ENCODE measurements at places on chromosomes 4 and X.

DNA sequence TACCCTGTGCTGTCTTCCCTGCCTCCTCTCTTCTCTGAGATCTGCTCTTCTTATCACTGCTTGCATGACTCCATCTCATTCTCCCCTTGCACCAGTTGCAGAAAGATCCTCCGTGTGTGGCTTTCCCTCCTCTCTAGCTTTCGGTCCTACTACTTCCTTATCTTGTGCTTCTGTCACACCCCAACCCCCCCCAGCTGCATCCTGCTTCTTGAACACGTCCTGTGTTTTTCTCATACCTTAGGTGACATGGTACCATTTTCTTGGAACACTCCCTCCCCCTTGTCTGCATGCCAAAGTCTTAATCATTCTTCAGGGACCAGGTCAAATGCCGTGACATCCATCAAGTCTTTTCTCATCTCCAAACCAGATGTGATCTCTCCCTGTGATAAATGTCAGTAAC lies 46.4 kb downstream of the FHL1 start:
- DNase-seq, result no peak

- no peak for DNase-seq
Measured at GRCh38 chr4:142713282-142714030, 132.6 kb downstream of the INPP4B start.

GRCh38 chrX:67384403-67384802 lies 159.4 kb upstream of the AR start:
- DNase-seq, result no peak

DNA sequence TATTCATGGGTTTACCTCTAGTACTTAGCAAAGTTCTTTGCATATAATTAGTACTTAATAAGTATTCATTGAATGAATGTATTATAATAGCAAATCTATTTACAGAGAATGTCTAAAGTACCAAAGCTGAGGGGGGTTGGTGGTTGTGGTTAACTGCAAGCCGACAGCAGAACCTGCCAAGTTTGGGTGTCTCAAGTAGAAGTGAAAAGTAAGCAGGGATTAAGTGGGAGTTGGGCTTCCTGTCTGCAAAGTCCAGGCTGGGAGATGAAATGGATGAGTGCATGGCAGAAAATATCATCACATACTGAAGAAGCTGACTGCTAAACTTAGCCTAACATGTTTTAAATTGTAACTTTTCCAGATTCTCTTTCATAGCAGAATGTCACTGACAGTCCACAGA lies 169.6 kb downstream of the CAMK2D start:
- DNase-seq, result no peak

DNA sequence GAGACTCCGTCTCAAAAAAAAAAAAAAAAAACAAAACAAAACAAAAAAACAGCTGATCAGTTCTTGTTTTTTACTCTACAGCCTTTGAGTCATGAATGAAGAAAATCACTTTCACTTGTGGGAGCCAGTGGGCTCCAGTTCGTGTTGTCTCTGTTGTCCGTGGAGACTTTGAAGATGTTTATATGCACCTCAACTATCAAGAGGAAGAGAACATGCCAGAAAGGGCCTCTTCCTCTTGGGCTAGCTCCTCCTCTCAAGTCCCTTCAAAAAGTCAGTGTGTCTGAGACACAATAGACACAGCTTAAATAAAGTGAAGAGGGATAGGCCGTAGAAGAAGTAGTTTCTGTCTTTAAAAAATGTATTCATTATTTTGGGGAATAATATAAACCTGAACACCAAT lies 182.7 kb downstream of the KDR start:
- no peak for DNase-seq

- DNase-seq, result no peak
Measured at GRCh38 chrX:10569946-10570345, 50.4 kb downstream of the MID1 start.

GRCh38 chrX:34656842-34657725 lies at the start of gene TMEM47:
TSS of gene TMEM47 (minus strand) at chrX:34657285. CDS start at chrX:34657029, 256 bp downstream.
- no peak for DNase-seq

GRCh38 chr4:57679969-57680368 lies 569.8 kb upstream of the IGFBP7 start:
- no peak for DNase-seq

DNA sequence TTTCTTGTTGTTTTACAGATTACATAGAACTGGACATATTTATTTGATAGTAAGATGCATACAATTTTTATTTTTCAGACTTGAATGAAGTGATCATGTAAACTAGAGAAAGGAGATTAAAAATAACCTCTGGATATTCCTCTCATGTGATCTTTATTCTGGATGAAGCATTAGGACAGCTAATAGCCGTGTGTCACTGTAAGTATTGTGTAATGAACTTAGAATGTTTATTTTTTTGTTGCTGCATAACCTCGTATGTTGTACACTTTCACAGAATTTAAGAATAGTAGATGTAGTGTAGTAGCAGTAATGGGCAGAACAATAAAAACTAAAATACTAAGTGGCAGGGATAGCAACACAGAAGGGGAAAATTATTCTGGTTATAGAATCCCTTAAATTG lies 2094.5 kb upstream of the TENM3 start:
- DNase-seq, result no peak

DNA sequence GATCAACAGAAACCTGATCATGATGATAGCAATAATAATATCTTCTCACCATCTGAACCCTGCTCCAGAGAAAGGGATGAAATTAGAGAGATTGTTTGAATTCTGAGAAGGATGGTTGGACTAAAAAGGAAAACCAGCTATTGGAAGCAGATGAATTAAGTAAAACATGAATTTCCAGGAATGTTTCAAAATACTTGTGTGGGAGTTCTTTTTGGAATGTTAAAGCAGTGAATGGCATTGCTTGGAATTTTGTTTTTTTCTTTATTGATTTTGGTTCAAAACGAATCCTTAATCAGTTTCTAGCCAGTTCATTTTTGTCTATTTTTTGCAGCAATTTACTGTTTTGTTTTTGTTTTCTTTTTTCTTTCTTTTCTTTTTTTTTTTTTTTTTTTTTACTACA lies 150.3 kb downstream of the NHS start:
- no peak for DNase-seq

DNA sequence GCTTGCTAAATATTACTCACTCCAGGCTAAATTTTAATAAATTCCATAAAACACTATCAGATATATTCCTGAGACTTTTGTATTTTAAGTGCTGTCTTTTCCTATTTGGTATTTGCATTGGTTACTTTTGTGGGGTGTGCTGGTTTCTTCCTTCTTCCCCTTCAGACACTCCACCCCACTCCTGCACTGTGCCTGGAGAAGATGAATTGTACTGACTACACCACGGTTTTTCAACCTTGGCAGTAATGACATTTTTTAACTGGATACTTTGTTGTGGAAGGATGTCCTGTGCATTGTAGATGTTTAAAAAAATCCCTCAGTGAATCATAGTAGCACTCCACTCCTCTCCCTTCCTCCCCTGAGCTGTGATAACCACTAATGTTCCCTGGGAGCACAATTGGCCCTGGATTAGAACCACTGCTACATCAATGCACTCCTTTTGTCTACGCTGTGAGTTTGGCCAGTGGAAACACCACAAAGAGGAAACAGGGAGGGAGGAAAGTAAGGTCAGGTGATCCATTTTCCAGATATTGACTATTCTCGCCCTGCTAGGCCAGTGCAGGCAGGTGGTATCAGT lies 36.3 kb downstream of the SNCA start:
- no peak for DNase-seq

GRCh38 chr4:21628116-21628670 lies 320.4 kb downstream of the KCNIP4 start:
- no peak for DNase-seq

GRCh38 chrX:154495472-154495922 lies 5.1 kb upstream of the SLC10A3 start:
- DNase-seq, result no peak

DNA sequence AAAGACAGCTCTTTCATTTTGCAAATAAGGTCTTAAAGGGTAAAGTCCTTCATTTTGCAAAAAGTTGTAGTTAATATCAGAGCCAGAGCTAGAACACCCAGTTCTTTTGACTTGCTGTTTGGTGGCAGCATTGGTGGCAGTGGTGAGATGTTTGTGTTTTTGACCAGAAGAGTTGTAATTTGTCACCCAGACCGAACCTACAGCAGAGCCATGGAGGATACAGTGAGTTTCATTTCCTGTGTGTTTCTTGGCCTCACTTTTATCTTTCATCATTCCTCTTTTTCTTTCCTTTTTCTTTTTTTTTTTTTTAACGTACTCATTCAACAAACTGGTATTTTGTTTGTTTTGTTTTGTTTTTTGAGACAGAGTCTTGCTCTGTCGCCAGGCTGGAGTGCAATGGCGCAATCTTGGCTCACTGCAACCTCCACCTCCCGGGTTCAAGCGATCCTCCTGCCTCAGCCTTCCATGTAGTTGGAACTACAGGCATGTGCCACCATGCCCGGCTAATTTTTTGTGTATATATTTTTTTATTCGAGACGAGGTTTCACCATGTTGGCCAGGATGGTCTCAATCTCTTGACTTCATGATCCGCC lies 116.4 kb downstream of the AFF1 start:
- DNase-seq, result no peak

DNA sequence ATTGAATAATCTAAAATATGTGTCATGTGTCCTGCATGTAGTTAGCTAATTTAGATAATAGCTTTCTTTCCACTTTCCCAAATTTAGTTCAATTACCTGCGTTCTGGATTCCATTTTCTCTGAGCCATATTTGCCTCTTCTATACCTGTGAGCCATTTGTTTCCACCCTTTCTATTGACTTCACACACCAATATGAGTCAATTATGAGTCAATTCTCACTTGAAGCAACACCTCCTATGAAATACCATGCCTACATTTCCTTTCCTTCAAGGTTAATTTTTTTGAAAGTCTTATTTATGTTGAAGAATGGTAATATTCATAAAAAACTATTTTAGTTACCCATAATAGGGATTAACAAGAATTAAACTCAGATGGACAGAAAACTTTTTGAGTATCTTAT lies 25.8 kb downstream of the NPY2R start:
- DNase-seq, result no peak

- DNase-seq, result no peak
Measured at GRCh38 chrX:5672099-5672498, 556.6 kb downstream of the NLGN4X start.

DNA sequence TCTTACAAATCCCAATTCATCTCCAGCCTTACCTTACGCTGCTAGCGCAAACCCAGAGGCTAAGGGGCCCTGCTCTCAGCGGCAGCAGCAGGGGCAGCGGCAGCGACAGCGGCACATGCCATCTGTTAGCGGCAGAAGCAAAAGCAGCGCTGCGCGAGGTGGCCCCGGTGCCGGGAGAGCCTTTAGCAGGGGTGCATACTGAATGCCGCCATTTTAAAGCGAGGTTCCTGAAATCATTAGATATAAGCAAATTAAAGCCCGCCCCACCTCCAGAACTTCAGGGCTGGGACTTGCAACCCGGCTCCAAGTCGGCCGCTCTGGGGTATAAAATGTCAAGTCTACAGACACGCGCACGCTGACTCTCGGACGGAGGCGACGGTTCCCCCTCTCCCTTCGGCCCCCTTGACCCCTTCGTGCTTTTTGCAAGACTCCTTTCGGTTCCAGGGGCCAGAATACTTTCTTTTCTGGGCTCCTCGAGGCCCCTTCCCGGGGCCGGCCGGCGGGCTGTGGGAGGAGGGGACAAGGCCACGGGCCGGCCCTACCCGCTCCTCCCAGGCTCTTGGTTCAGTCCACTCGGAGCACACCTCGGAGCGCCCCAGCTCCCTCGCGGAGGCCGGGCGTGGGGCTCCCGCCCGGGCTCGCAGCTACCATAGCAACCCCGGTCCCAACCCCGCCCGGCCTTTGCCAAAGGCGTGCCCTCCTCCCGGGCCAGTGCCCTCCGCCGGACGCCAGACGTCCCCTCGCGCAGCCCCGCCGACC lies at the start of gene MBNL3:
MBNL3 (minus strand) TSS at position 220 of the 759 bp plus-strand sequence. CDS start 49,427 bp downstream, outside the sequence.
- DNase-seq, result peak; percentile 53
